ENCODE measurements at places on chromosomes 5 and 9.
A peak's percentile ranks its signal among the peaks of the same experiment; 100 is the strongest.

DNA sequence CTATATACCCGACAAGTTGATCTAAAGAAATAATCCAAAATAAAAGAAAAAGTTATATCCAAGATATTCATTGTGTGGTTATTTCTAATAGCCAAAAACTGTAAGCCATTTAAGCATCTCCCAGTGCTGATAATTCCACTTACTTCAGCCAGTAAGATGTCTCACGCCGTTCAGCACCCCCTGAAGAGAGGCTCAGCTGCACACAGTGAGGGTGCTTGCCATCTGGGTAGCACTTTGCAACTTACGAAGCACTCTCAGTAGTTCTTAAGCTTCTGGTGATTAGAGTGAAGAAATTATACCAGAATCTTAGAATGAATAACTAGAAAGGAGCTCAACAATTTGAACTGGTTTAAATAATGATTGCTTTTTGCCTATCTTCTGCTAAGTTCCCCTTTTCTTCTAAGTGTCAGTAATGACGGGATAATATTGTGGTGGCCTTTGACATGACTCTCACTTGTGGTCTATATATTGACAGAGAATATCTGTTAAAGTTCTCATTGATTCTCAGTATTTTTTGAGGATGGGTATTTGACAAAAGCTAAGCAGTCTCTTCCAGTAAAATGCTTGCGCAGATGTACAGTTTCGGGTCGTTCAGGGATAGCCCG, 26.2 kb upstream of the LTC4S start:
- no peak for DNase-seq

GRCh38 chr5:60526336-60526875, 173.6 kb downstream of the DEPDC1B start:
- no peak for DNase-seq

- DNase-seq = peak; percentile 2
Measured at GRCh38 chr9:88559661-88560060, 24.7 kb downstream of the NXNL2 start.

DNA sequence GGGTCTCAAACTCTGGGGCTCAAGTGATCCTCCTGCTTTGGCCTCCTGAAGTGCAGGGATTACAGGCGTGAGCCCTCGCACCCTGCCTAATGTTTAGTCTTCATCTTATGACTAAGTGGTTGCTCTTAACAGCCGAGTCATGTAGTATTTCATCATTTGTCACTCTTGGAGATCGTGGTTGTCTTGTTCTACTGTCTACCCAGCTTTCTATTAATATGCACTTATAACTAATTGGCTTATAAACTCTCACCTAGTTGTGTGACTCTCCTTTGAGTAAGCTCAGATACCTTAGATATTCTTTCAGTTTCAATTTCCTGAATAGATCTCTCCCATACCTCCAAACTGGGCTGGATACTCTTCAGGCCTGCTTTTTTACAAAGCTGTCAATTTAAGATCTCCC, 19.9 kb downstream of the SLC44A1 start:
- no peak for DNase-seq

DNA sequence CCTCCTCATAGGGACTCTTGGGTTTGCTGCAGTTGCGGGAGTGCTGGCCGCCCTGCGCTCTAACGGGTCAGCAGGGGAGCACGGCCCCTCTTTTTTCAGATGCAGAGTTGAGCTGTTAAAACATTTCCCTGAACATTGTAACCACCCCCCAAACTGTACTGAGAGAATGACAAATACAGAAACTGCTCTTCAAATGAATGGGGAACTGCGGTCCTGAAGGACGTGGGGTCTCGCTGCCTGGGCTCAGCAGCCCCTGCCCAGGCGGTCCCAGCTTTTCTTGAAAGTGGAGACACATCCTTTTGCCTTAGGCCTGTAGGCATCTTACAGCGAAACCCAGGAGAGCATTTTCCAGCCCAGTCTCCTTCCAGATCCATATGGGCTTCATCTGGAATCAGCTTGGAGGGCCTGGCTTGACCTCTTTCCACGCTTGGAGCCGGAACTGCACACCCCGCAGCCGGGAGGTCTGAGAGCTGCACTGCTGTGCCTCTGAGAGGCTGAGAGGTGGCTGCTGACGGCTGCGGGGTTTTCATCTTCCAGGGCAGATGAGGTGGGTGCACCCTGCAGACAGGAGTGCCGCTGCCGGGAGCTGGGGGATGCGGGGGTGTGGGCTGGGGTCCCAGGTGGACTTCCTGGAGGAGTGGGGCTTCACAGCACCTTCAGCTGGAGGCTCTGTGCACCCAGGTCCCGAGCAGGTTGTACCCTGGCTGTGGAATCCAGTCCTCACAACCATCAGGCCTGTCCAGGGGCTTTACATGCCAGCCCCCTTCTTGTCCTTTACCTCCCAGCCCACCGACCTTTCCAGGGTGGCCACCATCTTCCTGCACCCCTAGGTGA, 1.2 kb upstream of the AGPAT2 start:
- peak; percentile 71 for DNase-seq

- no peak for DNase-seq
Measured at GRCh38 chr5:54135042-54135441, 175.3 kb downstream of the ARL15 start.

- DNase-seq = peak; percentile 87
Measured at GRCh38 chr5:139294374-139295165, 1.0 kb downstream of the MATR3 start.

GRCh38 chr9:33431420-33431819, 16.0 kb downstream of the AQP3 start:
- no peak for DNase-seq

DNA sequence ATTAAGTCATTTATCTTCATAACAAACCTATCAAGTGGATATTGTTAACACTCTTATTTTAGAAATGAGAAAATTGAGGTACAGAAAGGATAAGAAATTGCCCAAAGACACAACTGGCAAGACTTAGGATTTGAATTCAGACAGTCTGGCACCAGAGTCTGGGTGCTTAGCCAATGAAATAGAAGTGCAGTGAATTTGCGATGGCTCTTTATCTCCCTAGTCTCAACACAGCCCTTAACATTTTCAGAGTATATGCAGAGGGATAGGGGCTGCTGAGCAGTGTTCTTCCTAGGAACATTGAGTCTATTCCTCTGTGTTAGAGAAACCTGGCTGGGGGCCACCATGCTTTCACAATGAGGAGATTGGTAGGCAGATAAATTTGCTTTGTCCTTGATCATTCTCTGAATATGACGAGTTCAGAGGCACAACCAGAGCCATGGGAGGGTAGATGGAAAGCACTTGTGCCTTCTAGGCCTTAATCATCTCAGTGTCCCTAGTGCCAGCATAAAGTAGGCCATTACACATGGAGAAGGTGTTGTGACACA, 6.1 kb upstream of the FSD1L start:
- no peak for DNase-seq

GRCh38 chr9:106947106-106947900, 84.3 kb downstream of the ZNF462 start:
- no peak for DNase-seq

- DNase-seq = peak; percentile 68
Measured at GRCh38 chr5:78601559-78602314, 46.8 kb downstream of the LHFPL2 start.

- DNase-seq = no peak
Measured at GRCh38 chr5:166166071-166166470, 2125.4 kb upstream of the WWC1 start.

DNA sequence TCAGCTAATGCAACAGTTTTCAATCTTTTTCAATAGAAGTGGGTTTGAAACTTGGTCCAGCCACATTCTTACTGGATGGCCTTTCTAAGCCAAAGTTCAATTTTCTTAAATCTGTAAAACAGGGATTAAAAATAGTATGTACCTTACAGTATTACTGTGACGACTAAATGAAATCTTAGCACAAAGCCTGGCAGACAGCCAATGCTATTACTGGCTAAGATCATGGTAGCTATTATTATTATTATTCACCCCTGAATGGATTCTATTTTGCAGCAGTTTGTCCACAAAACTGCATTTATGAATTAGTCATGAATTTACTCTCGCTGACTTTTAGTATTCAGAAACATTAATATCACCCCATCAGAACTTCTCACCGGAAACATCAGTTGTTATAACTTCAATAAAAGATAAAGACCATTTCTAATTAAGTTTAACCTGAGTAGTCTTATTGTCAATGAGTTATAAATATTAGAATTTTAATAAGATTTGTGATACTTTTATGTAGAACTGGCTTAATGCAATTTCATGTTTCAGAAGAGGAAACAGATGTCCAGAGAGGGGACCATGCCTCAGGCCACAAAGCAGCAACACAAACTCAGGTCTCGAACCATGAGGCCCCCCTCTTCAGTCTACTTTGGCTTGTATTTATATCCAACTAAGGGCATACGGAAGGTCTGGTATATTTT, 468.2 kb downstream of the ARHGEF28 start:
- no peak for DNase-seq

- DNase-seq = no peak
Measured at GRCh38 chr9:127457191-127457878, 6.0 kb downstream of the LRSAM1 start.

DNA sequence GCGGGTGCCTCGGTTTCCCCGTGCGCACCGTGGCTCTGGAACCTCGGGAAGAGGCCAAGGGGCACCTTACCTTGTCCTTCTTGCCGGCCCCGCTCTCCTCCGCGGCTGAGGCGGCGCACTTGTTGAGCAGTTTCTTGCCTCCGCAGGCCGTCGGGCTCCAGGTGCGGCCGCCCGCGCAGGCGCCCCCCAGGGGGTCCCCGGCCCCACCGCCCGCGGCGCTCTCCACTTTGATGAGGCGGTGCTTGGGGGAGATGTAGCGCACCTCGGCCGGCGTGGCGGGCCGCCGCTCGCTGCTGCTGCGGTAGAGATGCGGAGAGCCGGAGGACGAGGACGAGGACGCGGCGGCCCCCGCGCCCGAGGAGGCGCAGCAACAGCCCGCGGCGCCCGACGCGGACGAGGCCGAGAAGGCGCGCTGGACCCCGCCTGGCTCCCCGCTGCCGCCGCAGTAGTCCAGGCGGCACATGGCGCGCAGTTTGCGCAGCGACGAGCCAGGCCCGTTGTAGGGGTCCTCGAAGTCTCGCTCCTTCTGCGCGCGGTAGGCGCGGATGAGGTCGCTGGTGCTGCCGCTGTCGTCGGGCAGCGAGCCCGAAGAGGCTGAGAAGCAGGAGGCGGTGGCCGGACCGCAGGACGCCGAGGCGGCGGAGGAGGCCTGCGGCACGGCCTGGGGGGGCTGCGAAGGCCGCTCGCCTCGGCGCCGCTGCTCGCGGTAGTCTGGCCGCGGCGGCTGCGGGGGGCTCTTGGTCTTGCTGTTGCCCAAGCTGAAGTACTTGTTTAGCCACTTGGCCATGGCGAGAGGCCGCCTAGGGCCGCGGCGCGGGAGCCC, 957 bp downstream of the SHB start:
- peak; percentile 51 for DNase-seq

GRCh38 chr5:131279204-131279603, 15.4 kb downstream of the CDC42SE2 start:
- DNase-seq = no peak

GRCh38 chr9:91844701-91845291, 105.2 kb downstream of the ROR2 start:
- DNase-seq = no peak

DNA sequence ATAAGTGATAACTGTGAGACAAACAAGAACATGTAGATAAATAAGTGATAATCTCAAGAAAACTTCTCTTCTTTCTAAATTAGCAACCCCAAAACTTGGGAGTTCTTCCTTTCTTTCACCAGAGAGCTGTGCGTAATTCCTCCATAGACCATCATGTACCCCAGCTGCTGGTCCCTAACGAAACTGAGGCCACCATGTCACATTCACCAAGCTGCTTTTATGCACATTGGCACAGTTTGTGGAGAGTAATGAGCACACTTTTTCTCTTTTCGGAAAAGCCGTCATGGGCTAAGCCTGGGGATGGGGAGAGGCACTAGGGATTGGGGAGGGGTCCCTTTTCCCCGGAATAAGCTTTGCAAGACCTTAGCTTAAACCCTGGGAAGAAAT, 561.4 kb downstream of the BNC2 start:
- DNase-seq = no peak

- no peak for DNase-seq
Measured at GRCh38 chr5:78768781-78769380, 120.3 kb upstream of the LHFPL2 start.

GRCh38 chr5:173670130-173670651, 53.7 kb upstream of the BOD1 start:
- no peak for DNase-seq

GRCh38 chr5:79699763-79700400, 10.2 kb downstream of the CMYA5 start:
- DNase-seq = no peak

GRCh38 chr5:168135897-168136296, 155.5 kb upstream of the WWC1 start:
- no peak for DNase-seq

- peak; percentile 80 for DNase-seq
Measured at GRCh38 chr9:78927099-78927940, 630.4 kb downstream of the PSAT1 start.

- no peak for DNase-seq
Measured at GRCh38 chr5:5360941-5361520, 61.4 kb upstream of the ICE1 start.

GRCh38 chr9:112198646-112199045, 23.5 kb upstream of the SUSD1 start:
- peak; percentile 5 for DNase-seq

GRCh38 chr5:122965111-122965510, 71.4 kb downstream of the PPIC start:
- no peak for DNase-seq

DNA sequence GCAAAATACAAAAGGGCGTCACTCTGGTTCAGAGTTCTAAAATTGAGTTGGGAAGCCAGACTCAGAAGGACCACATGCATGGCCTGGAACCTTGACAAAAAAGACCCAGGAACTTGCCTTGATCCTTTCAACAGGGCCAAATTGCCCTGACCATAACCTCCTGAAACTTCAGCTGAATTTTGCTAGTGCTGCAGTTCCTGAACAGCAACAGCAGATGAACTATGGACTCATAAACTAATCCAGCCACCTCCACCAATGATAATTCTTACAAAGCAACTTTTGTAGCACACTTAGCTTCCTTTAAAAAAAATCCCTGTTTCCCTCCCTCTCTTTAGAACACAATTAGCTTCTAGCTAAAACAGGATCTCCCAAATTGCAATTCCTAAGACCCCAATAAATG, 155.9 kb downstream of the MAT2B start:
- no peak for DNase-seq

DNA sequence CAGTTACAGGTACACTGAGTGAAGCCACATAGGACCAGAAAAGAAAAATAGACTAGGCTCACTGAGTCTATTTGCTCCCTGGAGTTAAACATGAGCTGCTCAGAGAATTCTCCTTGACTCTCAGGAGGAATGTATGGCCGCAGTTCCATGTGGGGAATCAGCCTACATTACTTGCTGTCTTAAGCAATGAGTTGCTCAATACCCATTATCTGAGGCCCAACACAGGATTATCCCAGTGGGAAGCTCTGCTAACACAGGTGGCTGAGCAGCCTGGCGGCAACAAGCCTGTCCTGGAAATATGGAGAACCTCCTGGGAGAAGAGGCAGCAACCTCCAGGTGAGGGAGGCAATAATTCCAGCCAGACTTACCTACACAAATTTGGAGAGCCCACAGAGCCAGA, 177.5 kb upstream of the NREP start:
- DNase-seq = no peak

Measured in DMS53 (cell line).